ENCODE measurements at places on chromosomes 5 and 9.

DNA sequence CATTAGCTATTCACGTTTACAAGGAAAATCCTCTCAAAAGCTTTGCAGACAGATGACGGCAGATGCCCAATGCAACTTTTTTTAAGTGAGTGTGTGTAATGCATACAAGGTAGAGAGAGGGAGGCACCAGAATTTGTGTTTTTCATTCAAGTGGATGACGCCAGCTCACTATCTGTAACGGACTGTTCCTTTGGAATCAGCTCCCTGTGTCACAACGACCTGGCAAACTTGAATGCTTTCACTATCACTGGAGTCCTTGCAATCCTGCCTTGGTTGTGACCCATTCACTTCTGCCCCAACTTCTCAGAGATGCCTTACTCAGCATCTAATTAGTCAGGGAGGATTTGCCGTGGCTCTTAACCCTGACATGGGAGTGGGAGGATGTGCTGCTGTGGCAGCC lies 148.5 kb downstream of the BNC2 start:
- no peak for DNase-seq

GRCh38 chr9:92480291-92480771 lies 2.0 kb downstream of the ASPN start:
- DNase-seq = no peak

GRCh38 chr5:2300421-2300820 lies 417.7 kb upstream of the IRX4 start:
- DNase-seq = no peak

DNA sequence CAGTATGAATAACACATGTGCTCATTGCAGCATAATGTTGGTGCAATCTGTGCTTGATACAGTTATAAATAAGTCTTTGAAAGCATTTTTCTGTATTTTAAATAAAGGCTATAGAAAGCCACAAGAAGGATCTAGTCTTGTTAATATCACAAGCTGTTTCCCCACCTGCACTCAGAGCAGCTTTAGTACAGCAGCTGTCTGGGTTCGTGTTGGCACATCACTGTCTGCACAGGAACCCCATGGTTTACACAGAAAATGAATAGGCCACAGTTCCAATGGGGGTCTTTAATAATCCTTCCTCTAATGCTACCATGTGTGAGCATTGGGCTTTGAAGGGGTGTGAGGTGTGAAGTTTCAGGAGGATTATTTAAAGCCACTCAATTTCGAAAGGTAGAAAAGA lies 2269.7 kb downstream of the MAT2B start:
- no peak for DNase-seq

All from fibroblast of the conjunctiva (primary cell).